ENCODE measurements at places on chromosomes 5 and 9. TPM values are rescaled to one million over a fixed set of nuclear protein-coding genes. Genes with fewer than 3 reads are reported as not detected.

Gene DRD1
- 0.03 TPM for polyA plus RNA-seq

Gene PCDH12
- 13.2 TPM for polyA plus RNA-seq

Gene ANKRD18A
- polyA plus RNA-seq = 2.3 TPM

Gene CDKN2A
- polyA plus RNA-seq = not detected

Gene NR3C1
- 29.4 TPM for polyA plus RNA-seq

Gene SPAAR
- 2.2 TPM for polyA plus RNA-seq

Gene SPINK4
- not detected for polyA plus RNA-seq

Gene ZNF484
- 10.1 TPM for polyA plus RNA-seq

Gene GABRA1
- 0.09 TPM for polyA plus RNA-seq

Gene CYLC2
- not detected for polyA plus RNA-seq

Gene TLX3
- polyA plus RNA-seq = not detected

Gene C6
- 2.2 TPM for polyA plus RNA-seq

Gene RASGRF2
- 2.4 TPM for polyA plus RNA-seq

Gene DAPK1
- 61.1 TPM for polyA plus RNA-seq

Gene PRLR
- polyA plus RNA-seq = 39.0 TPM

Gene DEPDC1B
- polyA plus RNA-seq = 27.1 TPM
